ENCODE measurements at places on chromosomes 11 and 22.

GRCh38 chr22:37088108-37088605 lies 21.4 kb downstream of the TMPRSS6 start:
- peak; percentile 67 for DNase-seq

- no peak for DNase-seq
These were observed 160.5 kb upstream of the TBCEL start for GRCh38 chr11:120863359-120863758.

DNA sequence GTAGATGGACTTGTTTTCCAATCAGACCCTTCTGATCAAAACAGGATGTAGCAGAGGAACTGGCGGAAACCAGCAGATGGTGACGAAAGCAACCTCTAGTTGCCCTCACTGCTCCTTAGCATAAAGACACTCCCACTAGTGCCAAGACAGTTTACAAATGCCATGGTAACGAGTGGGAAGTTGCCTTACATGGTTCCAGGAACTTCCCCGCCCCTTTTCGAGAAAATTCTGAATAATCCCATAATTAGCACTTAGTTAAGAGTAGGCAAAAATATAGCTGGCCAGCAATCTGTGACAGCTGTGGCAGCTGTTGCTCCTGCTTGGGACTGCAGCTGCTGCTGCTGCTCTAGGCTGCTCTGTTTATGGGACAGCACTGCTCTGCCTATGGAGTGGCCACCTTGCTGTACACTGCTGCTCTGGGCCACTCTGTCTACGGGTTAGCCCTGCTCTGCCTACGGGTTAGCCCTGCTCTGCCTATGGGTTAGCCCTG lies 33.4 kb upstream of the SORL1 start:
- no peak for DNase-seq

DNA sequence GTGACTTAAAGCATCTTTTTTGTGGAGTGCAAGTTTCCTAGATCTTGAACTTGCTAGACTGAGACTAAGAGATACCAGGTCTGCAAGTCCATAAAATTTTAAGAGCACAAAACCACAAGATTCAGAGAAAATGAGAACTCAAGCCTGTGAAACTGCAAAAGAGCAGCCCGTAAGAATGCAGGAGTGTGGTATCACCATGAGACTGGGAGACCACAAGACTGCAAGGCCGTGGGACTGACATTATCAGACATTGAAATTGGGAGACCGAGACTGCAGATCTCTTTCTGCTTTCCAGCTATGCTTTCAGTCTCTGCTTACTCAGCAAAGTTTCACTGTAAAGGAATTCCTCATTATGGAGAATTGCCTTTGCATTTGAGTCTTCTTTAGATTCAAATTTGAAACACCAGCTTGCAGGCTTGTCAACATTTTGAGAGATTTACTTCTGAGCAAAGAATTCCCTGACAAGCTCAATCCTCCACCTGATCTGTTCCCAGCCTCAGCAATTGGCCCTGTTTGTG lies 621.2 kb downstream of the KCNA4 start:
- no peak for DNase-seq

DNA sequence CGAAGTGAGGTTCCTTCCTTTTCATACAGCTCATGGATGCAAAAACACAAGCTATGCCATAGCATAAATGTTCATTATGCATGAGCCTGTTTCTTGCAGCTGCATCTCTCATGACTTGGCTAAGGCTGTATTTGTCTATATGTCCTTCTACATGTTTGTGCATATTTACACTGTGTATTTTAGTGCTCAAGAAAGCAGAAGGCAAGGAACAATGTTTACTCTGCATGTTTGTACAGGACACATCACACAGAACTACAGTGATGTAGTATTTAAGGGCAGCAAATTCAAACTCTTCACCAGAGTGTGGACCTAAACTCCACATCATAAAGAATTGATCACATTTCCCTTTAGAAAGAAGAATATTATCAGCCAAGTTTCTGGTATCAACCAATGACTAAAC lies 170.3 kb downstream of the CADM1 start:
- DNase-seq, result no peak

GRCh38 chr22:29308791-29309262 lies 2.4 kb downstream of the GAS2L1 start:
- DNase-seq, result peak; percentile 63

- no peak for DNase-seq
These were observed 11.7 kb downstream of the MRTFA start for GRCh38 chr22:40624770-40625169.

DNA sequence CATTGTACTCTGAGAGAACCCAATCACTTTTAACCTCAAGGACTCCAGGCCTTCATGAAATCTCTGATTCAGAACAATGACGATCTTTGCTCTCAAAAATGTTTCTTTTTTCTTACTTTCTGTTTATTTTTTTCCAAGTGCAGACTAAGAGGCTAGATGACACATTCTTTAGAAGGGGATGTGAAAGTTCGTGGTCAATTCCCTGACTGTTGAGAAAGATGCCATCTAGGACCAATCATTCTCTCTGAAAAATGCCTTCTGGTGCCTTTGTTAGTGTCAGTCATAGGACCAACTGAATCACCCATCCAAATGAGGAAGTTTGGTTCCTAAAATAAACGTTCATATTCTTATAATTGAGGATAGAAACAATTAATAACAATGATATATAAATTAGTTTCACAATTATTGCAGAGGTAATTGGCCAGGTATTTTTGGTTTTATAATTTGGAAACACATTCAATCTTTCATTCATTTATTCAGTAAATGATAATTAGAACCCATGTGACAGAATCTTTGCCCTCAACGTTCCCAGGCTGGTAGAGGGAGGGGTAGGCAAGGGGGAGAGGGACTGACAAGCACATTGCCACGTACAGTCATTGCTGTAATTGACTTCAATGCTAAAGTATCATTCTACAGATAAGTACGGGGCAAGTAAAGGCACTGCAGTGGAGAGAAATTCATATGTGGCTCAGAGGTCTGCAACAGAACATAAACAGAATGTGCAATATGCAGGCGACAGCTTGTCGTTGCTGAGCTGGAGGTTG lies 333.4 kb upstream of the MPPED2 start:
- no peak for DNase-seq

GRCh38 chr22:18056161-18056666 lies 21.6 kb upstream of the PEX26 start:
- no peak for DNase-seq

GRCh38 chr11:109798521-109798920 lies 294.7 kb upstream of the ZC3H12C start:
- no peak for DNase-seq
